ENCODE measurements at places on chromosomes 1 and 21.
A peak's percentile ranks its signal among the peaks of the same experiment; 100 is the strongest.

- H3K27me3 ChIP-seq: no peaks in the 10 kb centered on the region
- no peak for DNase-seq
- no peaks in the 10 kb centered on the region for H3K36me3 ChIP-seq
- no peak overlapping the region for H3K4me3 ChIP-seq
Observed at GRCh38 chr1:104921525-104921924, 1171.8 kb downstream of the AMY1C start.

DNA sequence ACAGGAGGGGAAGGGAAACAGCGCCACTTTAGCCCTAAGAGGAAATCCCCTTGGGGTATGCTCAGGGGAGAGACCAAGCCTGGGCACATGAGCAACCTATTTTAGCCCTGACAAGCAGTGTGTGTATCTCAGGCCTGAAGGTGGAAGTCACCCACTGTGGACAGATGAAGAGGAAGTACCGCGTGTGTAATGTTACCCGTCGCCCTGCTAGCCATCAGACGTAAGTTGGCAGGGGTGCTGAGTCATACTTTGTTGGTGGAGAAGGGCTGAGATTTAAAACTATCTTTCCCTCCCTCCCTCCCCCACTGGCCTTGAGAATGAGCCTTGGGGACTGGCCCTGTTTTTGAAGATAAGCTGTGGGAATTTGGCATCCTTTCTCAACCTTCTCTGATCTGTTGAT, 11.2 kb downstream of the AGO1 start:
- no peak for DNase-seq
- H3K4me1 ChIP-seq: no peaks in the 10 kb centered on the region
- H3K27ac ChIP-seq: no peak overlapping the region
- H3K36me3 ChIP-seq: peaks cover 83% of the 10 kb centered on the region
- no peak overlapping the region for H3K4me3 ChIP-seq

GRCh38 chr1:43836267-43836951, 97.2 kb upstream of the ARTN start:
- H3K36me3 ChIP-seq: no peaks in the 10 kb centered on the region
- DNase-seq: no peak

DNA sequence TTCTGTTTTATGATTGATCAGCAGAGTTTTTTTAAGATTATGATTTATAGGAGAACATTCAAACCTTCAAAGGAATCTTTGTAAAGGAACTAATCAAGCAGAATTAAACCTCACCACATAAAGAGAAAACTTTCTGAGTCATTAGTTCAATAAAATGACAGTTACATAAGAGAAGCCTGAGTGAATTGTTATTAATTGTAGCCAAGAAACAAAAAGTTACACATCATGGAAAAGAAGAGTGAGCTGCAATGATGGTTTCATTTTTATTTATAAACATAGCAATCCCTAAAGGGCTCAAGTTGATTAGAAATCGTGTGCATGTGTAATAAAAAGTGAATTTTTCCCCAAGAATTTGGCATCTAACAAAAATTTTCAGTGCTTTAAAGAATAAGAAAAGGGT, 731.4 kb downstream of the LTN1 start:
- no peak for DNase-seq
- H3K36me3 ChIP-seq: no peaks in the 10 kb centered on the region
- H3K27ac ChIP-seq: no peak overlapping the region
- H3K4me1 ChIP-seq: no peaks in the 10 kb centered on the region
- H3K27me3 ChIP-seq: no peaks in the 10 kb centered on the region
- H3K4me3 ChIP-seq: no peak overlapping the region

DNA sequence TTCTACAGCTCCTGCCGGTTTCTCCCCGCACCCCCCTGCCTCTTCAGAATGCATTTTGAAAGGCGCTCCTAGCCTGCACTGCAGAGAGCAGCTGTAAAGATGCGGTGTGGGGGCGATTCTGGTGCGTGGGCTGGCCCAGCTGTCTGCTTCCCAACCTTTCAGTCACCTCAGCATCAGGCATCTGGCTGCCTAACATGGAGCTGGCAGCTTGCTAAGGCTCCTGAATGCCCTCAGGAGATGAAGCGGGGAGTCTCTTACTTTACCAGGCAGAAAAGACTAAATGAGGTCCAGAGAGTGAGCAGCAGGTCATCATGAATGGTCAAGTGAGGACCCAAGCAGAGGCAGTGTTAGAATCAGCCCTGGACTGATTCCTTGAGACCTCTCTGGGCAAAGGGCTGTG, 8.7 kb downstream of the IER5 start:
- no peak overlapping the region for H3K4me3 ChIP-seq
- peaks cover 23% of the 10 kb centered on the region for H3K4me1 ChIP-seq
- peak overlapping the region; percentile 67 for H3K27ac ChIP-seq
- H3K36me3 ChIP-seq: peaks cover 13% of the 10 kb centered on the region
- DNase-seq: no peak

- H3K4me3 ChIP-seq: no peak overlapping the region
- no peaks in the 10 kb centered on the region for H3K27me3 ChIP-seq
- H3K4me1 ChIP-seq: peaks cover 12% of the 10 kb centered on the region
- H3K27ac ChIP-seq: peak overlapping the region; percentile 59
- H3K36me3 ChIP-seq: no peaks in the 10 kb centered on the region
- DNase-seq: peak; percentile 54
Observed at GRCh38 chr1:94130851-94131595, 10.1 kb upstream of the ABCA4 start.

DNA sequence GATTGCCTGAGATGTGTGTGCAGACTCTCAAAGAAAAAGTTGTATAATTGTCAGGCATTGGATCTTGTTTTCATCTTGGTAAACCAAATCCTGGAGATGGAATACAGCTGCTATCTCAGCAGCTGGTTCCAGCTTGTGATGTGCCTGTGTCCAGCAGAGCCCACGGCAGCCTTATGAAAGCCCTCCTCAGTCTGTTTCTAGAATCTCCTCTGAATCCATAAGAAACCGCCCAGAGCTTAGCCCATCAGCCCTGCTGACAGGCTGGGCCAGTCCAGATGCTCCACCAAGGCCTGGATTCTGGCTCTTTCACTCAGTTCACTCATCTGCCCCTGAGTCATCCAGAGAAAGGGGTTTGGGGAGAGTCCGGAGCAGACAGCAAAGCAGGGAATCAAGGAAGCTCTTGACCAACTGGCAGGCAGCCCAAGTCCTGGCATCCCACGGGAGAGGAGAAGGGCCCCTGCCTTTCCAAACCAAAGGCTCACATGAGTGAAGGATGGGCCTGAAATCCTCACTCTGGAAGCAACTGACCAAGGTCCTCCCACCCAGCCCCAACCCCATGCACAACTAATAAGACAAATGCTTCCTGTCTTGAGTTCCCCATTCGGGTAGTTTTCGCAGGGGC, 45.7 kb downstream of the NAV1 start:
- no peaks in the 10 kb centered on the region for H3K27me3 ChIP-seq
- DNase-seq: no peak
- no peak overlapping the region for H3K4me3 ChIP-seq
- no peak overlapping the region for H3K27ac ChIP-seq
- H3K4me1 ChIP-seq: no peaks in the 10 kb centered on the region

- H3K36me3 ChIP-seq: no peaks in the 10 kb centered on the region
- peaks cover 5% of the 10 kb centered on the region for H3K4me1 ChIP-seq
- H3K27me3 ChIP-seq: peaks cover 77% of the 10 kb centered on the region
- peak; percentile 88 for DNase-seq
- no peak within 1 kb of the TSS for H3K27ac ChIP-seq
Observed at GRCh38 chr21:42218836-42219605, at the start of gene ABCG1. ABCG1 (plus strand) TSS chr21:42219140; CDS start chr21:42219263, 123 bp downstream.

DNA sequence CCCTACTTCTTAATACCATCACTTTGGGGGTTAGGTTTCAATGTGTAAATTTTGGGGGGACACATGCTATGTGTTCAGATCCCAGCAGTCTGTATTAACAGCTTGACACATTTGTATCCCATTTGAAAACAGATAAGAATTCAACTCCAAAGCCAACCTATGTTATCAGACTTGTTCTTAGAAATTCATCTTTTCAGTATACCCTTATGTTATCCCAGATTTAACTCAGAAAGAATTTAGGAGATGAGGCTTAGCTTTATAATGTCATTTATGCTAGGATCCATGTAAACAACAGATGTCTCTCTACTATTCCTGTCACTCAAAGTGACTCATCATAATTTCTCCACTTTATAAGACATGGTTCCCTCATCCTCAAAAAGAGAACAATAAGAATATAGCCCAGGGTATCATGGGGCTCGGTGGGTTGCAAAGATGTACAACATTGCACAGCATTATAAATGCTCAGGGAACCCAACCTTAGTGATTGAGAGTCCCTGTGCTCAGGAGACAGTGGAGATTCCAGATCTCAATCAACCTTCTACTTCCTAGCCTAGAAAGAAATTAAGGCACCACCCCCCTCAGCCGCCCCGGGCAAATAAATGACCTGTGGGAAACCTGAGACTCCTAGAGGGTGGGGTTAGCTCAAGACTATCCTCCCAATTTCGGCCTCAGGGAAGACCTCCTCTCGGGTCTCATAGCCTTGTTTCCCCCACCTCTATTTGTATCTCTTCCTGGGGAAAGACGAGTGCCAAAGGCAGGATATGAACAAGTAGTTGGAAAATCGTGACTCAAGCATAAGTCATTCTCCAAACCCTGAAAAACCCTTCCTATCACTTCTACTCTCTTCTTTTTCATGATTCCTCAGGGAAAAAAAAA, 265.1 kb upstream of the CAMK1G start:
- H3K27ac ChIP-seq: no peak overlapping the region
- DNase-seq: no peak
- H3K4me1 ChIP-seq: no peaks in the 10 kb centered on the region
- H3K4me3 ChIP-seq: no peak overlapping the region

- no peak overlapping the region for H3K27ac ChIP-seq
- H3K36me3 ChIP-seq: peaks cover 67% of the 10 kb centered on the region
- H3K4me1 ChIP-seq: no peaks in the 10 kb centered on the region
- no peaks in the 10 kb centered on the region for H3K27me3 ChIP-seq
- DNase-seq: no peak
- H3K4me3 ChIP-seq: no peak overlapping the region
Observed at GRCh38 chr1:220019071-220019470, 27.2 kb downstream of the EPRS1 start.

DNA sequence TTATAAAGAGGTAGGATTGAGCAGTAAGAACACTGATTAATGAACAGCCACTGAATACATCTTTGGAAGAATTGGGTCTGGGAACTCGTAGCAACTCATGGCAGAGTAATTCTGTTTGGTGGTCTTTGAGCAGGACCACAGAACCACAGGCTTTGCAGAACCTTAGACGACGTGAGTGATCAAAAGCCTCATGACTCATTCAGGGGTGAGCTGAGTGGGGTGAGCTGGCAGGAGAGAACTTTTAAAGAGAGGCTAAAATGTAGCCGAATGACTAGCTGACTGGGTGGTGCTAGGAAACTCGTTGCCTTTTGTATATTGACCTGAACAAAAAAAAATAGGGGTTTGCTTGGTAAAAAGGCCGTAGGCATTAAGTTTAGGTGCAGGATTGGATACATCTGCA, 313.8 kb downstream of the TGFB2 start:
- no peaks in the 10 kb centered on the region for H3K36me3 ChIP-seq
- no peak overlapping the region for H3K27ac ChIP-seq
- H3K27me3 ChIP-seq: no peaks in the 10 kb centered on the region
- no peak overlapping the region for H3K4me3 ChIP-seq

DNA sequence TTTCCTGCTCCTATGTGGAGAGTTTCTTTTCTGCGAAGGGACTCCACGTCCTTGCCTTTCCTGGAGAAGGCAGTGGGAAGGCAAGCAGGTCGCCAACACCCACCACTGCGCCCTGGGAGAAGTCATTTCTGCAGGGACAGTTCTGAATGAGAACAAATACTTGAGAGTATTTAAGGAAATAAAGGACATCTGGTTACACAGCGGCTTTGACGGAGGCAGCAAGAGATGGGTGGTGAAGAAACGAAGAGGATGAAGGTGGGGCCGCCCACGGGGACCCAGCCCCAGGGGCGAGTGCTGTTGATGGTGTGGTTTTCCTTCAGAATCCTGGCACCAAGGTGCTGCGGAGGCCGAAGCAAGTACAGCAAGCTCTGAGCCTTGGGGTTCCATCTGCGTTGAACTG, 75.5 kb downstream of the PSMG1 start:
- H3K36me3 ChIP-seq: no peaks in the 10 kb centered on the region
- no peaks in the 10 kb centered on the region for H3K27me3 ChIP-seq
- DNase-seq: no peak
- no peak overlapping the region for H3K27ac ChIP-seq
- no peak overlapping the region for H3K4me3 ChIP-seq

- no peaks in the 10 kb centered on the region for H3K27me3 ChIP-seq
- no peaks in the 10 kb centered on the region for H3K36me3 ChIP-seq
- H3K27ac ChIP-seq: no peak overlapping the region
Observed at GRCh38 chr1:89890085-89890752, 69.4 kb downstream of the LRRC8D start.

DNA sequence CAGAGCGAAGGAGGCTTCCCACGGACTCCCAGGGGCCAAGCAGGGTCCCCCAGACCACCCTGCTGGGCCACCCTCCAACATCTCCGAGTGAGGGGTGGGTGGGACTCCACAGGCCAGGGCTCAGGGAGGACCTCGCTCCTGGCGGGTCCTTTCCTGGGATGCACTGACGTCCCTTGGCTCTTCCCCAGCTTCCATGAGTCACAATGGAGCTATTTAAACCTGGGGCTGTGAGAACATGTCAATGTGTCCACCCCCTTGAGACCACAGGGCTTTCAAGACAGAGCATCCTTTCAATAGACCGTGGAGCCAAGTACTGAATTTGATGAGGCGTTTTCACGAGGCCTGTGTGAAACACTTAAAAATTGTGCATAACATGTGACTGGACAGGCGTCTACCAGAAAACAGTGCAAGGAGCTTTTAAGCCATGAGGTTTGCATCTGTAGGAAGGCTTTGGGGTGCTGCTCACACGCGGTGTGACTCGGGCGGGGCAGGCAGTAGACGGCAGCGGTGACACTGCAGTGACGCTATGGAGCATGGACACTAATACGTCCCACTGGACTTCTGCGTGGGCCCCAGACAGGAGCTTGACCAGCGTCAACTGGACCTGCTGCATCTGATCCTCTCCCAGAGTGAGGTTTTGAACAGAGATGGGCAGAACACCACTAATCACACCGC, 24.1 kb upstream of the NPHP4 start:
- H3K4me1 ChIP-seq: no peaks in the 10 kb centered on the region
- H3K27me3 ChIP-seq: no peaks in the 10 kb centered on the region
- no peak for DNase-seq
- H3K27ac ChIP-seq: no peak overlapping the region
- no peaks in the 10 kb centered on the region for H3K36me3 ChIP-seq

DNA sequence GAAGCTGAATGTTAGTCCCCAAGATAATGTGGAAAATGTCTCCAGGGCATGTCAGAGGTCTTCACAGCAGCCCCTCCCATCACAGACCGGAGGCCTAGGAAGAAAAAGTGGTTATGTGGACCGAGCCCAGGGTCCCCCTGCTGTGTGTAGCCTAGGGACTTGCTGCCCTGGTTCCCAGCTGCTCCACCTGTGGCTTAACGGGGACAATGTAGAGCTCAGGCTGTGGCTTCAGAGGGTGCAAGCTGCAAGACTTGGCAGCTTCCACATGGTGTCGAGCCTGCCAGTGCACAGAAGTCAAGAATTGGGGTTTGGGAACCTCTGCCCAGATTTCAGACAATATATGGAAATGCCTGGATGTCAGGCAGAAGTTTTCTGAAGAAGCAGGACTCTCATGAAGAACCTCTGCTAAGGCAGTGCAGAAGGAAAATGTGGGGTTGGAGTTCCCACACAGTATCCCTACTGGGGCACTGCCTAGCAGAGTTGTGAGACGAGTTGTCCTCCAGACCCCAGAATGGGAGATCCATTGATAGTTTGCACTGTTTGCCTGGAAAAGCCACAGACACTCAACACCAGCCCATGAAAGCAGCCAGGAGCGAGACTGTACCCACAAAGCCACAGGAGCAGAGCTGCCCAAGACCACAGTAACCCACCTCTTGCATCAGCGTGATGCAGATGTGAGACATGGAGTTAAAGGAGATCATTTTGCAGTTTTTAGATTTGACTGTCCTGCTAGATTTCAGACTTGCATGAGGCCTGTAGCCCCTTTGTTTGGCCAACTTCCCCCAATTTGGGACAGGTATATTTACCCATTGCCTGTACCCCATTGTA, 204.9 kb downstream of the MRPL39 start:
- H3K36me3 ChIP-seq: no peaks in the 10 kb centered on the region
- H3K27ac ChIP-seq: no peak overlapping the region
- no peaks in the 10 kb centered on the region for H3K4me1 ChIP-seq
- H3K27me3 ChIP-seq: no peaks in the 10 kb centered on the region
- DNase-seq: no peak
